Ecto neural progenitor cell (in vitro differentiated cells): ENCODE measurements at places on chromosomes 4 and X.

DNA sequence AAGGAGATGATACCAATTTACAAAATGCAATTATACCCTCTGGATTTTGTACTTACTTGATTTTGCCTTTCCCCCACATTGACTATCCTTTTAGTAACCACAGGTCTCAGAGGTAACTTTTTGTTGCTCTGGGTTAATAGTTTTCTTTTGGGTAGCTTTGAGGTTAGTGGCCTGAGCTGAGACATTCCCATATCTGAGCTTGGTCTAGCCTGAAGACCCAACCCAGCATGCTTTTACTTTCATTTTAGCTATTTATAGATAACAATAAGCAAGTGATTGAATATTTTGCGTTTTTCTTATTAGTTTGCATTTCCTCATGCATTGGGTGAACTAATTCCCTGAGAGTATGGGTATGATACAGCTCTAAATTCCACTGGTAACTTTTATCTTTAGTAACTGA, 11.8 kb downstream of the HTN1 start:
- DNase-seq, result no peak

DNA sequence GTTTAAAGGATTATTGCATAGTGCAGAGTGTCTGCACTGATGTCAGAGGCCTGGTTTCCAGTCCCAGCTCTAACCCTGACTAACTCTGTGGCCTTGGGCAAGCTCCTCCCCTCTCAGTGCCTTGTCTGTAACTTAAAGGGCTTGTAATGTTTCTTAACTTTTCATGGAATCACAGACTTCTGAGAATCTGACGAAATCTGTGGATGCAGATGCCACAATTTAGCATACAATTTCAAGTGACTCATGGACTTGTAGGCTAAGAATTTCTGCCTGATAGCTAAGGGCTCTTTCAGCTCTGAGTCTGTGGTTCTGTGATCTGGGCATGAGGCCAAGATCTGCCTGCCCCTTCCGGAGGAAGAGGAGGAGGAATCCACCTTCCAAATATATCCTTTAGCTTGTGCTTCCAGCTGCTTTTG, 236.9 kb downstream of the AR start:
- DNase-seq, result no peak

GRCh38 chr4:13129095-13129494, 355.0 kb downstream of the RAB28 start:
- no peak for DNase-seq

GRCh38 chrX:38018766-38019425, 12.5 kb downstream of the SYTL5 start:
- DNase-seq, result no peak

- DNase-seq, result no peak
Measured at GRCh38 chrX:8803326-8803725, 2.1 kb upstream of the FAM9A start.

DNA sequence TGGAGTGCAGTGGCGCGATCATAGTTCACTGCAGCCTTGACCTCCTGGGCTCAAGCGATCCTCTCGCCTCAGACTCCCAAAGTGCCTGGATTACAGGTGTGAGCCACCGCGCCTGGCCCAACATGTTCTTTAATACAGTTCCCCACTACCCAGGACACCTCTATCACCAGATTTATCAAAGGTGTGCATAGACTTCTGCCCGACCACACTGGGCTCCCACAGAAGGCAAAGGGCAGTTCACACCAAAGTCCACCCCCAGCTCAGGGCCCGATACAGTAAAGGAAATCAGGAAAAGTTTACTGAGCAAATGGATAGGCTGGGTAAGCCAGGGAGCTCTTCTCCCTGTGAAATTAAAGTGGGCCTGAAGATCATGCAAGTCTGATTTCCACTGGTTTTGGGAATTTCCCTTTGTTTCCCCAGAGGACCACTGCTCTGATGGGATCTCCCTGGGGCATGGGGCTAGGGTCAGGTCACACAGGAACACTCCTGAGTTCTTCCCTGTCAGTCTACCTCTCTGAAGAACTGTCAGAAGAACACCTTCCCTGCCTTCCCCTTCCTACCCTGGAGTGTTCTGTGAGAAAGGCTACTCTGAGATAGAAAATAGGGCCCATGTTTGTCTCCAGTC, 17.7 kb upstream of the PIM2 start:
- DNase-seq, result no peak

DNA sequence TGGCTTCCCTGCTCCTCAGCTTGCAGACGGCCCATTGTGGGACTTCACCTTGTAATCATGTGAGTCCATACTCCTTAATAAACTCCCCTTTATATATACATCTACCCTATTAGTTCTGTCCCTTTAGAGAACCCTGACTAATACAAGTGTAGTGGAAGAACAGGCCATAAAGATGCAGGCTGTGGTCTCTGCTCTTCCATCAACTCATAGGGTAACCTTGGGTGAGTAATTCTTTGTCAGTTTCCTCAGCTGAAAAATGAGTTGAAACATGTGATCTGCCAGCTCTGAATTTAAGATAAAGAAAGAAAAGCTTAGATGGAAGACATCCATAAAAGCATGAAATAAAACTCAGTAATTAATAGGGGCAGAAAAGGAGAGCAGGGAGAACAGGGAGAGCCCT, 103.6 kb downstream of the ENOX2 start:
- DNase-seq, result no peak

GRCh38 chrX:17792826-17793225, 55.5 kb downstream of the SCML1 start:
- no peak for DNase-seq
